ENCODE measurements at places on chromosomes 2 and 18. TPM values are rescaled to one million over a fixed set of nuclear protein-coding genes. Genes with fewer than 3 reads are reported as not detected.

DNA sequence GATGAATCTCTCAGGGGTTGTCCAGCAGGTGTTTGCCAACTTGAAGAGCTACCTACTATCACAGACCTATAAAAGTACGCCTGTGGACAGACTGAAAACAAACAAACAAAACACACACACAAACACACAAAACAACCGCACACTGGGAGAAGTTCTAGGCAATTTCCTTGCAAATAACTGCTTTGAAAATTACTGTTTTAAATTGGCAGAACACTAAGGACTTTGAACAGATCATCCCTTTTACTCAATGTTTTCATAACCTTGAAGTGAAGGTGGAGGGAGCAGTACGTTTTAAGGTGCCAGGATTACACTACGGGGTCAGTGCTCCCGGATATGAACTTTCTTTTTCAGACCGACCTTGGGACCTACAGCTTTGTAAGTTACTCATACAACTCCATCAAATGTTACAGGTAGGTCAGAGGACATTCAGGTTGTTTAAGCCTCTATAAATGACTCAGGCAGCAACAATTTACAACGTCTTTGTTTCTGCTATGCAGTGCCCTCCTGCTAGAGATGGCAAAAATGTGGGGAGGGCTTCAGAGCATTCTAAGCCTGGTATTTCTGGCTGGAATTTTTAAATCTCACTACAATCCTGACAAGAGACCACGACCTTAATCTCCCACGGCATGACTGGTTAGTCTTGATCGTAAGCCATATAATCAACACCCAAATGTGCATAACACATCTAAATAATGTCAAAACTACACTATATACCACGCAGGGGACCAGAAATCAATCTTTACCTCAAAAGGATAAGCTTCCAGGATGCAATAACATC, 1.4 kb upstream of the SLC20A1 start:
- peak overlapping the region; percentile 94 for H3K27ac ChIP-seq
- peaks cover 28% of the 10 kb centered on the region for H3K36me3 ChIP-seq
- peak; percentile 57 for DNase-seq
- H3K27me3 ChIP-seq: no peaks in the 10 kb centered on the region
- H3K4me1 ChIP-seq: peaks cover 47% of the 10 kb centered on the region
- H3K4me3 ChIP-seq: peak overlapping the region; percentile 77

DNA sequence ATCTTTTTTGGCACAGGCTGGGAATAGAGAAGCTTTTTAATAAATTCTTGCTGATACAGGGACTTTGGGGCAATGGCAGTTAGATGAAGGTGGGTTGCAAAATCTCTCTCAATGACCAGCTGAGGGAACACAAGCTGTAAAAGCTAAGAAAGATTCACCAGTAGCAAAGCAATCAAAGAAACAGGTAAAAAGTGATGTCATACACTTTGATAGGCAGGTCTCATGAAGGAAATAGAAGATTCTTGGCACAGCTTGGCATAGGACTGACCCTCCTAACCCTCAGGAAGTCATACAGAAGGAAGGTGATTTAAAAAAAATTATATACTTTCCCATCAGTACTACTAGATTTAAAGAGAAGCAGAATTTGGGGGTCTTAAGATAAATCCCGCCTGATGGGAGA, 263.6 kb downstream of the LPIN1 start:
- no peak overlapping the region for H3K27ac ChIP-seq
- no peaks in the 10 kb centered on the region for H3K4me1 ChIP-seq
- no peak for DNase-seq
- H3K36me3 ChIP-seq: no peaks in the 10 kb centered on the region
- no peaks in the 10 kb centered on the region for H3K27me3 ChIP-seq
- H3K4me3 ChIP-seq: no peak overlapping the region

- no peaks in the 10 kb centered on the region for H3K27me3 ChIP-seq
- H3K36me3 ChIP-seq: no peaks in the 10 kb centered on the region
Observed at GRCh38 chr2:172647439-172647838, 88.2 kb upstream of the RAPGEF4 start.

- peaks cover 48% of the 10 kb centered on the region for H3K36me3 ChIP-seq
Observed at GRCh38 chr2:43560231-43560547, 35.6 kb downstream of the THADA start.

FBXO41 gene
- 3.7 TPM for total RNA-seq

Data from MCF 10A (cell line).